ENCODE measurements at places on chromosomes 11 and 22.
A peak's percentile ranks its signal among the peaks of the same experiment; 100 is the strongest.

DNA sequence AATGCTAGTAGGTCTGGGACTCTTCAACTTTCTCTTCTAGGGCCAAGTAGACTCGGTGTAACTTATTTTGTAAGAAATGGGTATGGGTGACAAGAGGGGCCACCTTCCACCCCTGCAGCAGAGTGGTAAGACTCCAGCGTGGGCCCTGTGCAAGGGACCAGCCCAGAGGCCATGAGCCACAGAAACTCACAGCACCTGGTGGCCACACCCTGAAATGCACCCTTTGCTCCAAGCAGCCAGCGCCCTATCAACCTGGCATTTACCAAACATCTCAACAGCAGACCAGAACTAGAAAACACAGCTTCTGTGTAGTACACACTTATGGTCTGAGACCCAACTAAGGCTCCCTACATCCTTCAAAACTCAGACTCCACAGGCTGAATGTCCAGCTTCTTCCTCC, 5.7 kb downstream of the CDCA5 start:
- DNase-seq = peak; percentile 56

DNA sequence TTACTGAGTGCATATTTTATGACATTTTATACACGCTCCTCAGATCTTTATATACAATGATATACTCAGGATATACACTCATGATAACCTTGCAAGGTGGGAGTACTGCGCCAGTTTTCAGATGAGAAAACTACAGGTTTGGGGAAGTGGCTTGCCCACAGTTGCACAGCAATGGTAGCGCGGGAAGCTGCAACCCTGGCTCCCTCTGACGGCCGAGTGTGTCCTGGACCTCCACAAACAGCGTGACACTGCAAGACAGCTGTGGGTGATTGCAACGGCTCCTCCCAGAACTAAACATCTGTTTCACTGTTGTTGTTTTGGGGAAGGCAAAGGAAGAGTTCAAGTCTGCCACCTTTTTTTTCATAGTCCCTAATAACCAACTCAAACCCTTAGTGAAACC, 47.0 kb downstream of the PACSIN2 start:
- no peak for DNase-seq

DNA sequence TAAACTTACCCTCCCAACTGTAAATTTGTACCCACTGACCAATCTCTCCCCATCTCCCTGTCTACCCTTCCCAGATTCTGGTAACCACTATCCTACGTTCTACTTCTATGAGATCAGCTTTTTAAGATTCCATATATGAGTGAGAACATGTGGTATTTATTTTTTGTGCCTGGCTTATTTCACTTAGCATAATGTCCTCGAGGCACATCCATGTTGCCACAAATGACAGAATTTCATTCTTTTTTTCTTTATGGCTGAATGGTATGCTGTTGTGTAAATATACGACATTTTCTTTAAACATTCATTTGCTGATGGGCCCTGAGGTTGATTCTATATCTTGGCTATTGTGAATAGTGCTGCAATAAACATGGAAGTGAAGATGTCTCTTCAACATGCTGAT, 74.7 kb upstream of the RRM1 start:
- no peak for DNase-seq

DNA sequence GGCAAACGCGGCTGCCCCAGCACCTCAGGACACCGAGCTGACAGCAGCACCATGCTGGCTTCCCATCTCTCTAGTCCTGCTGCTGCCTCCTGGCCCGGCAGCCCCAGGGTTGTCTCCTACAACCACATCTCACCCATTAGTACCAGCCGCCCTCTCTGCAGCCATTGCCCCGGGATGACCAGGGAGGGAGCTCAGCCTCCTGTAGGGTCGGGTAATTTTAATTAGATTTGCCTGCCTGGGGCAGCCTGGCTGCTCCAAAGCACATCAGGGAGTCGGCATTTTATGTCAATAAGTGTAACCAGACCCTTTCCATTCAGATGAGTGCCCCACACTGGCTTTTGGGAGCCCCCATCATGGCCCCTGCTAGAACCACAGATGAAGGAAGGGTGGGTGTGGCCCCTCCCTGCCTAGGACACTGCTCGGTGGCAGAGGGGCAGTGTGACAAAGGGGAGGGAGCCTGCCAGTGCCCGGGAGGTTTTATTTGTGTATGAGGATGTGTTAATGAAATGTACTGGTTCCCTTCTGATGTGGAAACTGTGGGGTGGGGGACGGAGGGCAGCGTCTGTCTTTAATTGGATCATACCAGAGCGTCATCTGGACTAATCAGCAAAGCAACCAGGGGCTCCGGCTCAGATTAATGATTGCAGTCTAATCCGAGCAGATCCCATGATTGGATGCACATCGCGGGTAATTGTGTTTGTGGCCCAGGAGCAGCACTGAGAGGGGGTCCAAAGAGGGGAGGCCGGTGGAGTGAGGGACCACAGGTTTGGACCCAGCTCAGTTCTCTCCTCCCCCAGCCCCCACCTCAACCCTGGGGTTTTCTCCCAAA, 125.3 kb downstream of the FEZ1 start:
- no peak for DNase-seq

DNA sequence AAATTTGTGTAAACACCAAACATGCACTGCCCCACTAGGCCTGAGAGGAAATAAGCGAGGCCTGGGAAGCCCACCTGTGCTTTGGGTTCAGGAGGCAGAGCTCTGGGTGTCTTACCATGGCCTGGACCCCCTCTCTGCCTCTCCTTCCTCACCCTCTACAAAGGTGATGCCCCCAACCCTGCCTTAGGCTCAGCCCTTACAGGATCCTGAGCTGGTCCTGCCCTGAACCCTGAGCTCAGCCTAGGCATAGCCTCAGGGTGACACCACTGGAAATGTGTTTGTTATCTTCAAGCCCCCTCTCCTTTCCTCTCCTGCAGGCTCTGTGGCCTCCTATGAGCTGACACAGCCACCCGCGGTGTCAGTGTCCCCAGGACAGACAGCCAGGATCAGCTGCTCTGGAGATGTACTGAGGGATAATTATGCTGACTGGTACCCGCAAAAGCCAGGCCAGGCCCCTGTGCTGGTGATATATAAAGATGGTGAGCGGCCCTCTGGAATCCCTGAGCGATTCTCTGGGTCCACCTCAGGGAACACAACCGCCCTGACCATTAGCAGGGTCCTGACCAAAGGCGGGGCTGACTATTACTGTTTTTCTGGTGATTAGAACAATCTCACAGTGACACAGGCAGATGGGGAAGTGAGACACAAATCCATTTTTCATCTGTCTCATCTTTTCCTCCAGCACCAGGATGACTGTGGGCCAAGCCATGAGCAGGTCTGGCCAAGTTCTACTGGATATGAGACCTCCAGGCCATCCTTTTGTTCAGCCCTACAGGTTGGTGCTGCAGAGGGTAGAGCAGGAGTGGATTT, 117.8 kb downstream of the GGTLC2 start:
- no peak for DNase-seq

DNA sequence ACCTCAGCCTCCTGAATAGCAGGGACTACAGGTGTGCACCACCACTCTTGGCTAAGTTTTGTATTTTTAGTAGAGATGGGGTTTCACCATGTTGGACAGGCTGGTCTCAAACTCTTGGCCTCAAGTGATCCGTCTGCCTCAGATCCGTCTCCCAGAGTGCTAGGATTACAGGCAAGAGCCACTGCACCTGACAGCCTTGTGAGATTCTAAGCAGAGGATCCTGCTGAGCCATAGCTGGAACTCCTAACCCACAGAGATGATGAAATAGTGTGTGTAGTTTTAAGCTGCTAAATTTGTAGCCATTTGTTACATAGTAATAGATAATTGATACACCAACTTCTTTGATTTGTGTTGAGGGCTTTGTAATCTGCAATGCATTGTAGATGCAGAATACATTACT, 51.1 kb downstream of the CLMP start:
- DNase-seq = no peak
